ENCODE measurements at places on chromosomes 7 and 10.

- no peak for DNase-seq
These were observed 174.1 kb downstream of the CNTNAP2 start for GRCh38 chr7:146290746-146291145.

DNA sequence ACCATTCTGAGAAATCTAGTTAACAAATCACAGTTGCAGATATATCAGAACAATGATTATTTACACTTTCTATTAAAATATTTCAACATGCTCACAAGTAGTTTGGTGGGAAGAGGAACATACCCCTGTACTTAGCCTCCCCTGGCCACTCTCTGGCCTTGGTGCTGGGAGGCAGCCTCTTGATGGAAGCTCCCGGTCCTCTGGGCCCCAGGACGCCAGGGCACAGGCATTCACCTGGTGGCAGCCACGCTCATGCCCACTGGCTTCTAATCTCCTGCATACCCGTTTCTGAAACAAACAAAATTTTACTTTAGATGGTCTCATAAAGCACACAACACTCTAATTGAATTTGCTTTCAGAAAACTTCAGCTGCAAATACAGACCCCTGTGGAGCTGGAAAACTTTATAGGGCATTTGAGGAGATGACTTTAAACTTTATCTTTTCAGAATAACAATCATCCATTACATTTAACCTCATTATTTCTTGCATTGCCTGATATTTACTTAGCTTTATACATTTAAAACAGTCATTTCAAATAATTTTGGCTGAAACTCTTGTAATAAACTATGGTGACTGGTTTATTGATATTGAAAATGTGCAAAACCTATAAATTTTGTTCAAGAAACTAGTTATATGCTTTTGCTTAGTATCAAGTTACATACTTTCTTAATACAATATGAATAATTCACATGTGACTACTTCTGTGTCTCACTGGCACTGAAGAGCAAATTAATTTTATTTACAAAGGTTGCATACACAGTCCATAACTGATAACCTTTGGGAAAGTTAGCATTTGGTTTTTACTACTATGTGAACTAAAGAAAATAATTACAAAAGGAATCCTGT lies 30.8 kb downstream of the C10orf143 start:
- no peak for DNase-seq

DNA sequence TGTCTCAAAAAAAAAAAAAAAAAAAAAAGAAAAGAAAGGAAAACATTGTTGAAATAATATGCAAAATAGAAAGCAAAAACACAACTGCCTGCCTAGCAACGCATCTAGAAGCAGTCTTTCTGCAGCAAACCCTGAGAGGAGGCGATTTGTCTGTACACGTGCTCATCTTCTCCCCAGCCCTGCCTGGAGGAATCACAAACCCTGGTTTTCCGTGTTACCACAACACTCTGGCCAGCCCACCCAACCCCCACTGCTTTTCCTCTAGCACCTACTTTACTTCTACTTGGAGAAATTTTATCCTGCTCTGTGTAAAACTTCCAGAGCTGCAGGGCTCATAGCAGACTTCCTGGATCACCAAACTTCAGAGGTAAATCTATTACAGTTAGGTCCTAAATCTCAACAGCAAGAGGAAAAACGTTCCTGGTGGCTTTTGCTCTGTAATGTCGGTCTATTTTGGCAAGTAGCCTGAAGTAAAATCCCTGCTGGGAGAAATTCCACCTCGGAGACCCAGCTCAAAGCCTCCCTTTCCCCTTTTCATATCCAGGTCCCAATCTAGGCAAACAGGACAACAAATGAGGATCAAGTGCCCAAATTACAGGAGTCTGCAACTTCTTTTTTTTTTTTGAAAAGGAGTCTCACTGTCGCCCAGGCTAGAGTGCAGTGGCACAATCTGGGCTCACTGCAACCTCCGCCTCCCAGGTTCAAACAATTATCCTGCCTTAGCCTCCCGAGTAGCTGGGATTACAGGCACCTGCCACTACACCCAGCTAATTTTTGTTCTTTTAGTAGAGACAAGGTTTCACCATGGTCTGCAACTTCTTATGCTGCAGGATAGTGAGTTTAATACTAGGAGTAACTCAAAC lies 91.6 kb downstream of the DNMBP start:
- no peak for DNase-seq

GRCh38 chr10:128062881-128063563 lies 63.2 kb downstream of the MKI67 start:
- peak; percentile 75 for DNase-seq

DNA sequence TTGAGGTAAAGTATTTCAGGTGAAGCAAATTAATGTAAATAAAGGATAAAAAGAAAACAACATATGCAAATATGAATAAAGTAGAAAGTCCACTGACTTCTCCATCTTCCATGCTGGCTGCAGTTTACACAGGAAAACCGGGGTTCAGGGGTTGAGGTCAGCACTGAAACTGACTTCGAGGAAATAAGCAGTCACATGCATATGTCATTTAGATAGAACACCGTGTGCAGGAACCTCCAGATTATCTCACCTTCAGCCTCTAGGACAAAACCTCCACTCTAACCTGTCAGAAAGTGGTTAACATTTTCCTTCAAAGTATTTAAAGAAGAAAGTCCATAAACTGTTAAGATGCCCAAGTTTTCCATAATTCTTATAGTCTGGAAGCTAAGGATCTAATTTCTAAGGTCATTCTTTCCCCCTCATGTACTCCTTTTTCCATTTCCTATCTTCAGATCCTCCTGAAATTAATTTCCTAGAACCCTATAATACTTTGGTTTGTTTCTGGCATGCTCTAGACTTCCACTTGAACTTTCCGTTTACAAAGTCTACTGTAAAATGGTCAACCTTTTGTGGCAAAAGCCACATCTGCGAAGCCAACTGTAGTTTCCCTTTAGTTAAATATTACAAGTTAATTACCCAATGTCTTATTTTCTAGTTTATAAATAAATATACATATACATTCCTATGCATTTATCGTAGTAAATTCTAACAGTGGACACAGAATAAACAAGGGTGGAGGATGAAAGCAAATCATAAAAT lies 173.3 kb downstream of the RAPGEF5 start:
- no peak for DNase-seq
